ENCODE measurements at places on chromosomes 5 and 9. TPM values are rescaled to one million over a fixed set of nuclear protein-coding genes. Genes with fewer than 3 reads are reported as not detected.
A peak's percentile ranks its signal among the peaks of the same experiment; 100 is the strongest.

GRCh38 chr9:111431684-111432083 is 52.5 kb downstream of the ECPAS start:
- DNase-seq = no peak

The PCDHB5 gene
- total RNA-seq = 0.12 TPM

DNA sequence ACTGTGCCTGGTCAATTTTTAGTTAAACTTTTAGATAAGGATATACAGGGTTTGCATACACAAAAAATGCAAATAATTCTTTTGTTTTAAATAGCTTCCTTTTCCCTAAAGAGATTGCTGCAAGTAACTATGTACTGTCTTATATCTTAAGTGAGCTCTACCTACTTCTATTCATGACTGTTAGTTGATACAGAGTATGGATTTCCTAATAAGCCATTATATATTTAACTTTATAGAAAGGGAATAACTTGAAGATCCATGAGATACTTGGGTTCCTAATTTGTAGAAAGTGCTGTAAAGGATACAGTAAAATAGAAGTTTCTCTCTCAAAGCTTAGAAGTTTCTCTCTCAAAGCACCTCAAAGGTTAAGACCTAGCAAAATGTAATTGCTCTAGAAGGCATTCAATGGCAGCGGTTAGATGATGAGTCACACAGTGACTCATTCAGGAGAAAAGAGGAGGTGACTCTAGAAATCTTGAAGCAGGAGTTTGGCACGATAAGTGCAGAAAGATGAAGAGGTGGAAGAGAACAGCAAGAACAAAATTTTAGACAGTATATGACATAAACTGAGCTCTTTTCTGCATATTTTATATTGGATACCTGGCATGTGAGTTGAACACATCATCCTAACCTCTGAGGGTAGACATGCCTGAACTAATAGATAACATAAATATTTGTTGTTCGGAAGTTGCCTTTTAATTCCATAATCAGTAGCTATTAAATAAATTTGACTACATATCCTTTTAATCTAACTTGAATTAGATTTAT is 5.5 kb upstream of the DNAJC21 start:
- peak; percentile 97 for DNase-seq

- DNase-seq = peak; percentile 55
Observed at GRCh38 chr5:89537800-89538199, 654.8 kb upstream of the MEF2C start.

The PCDHA9 gene
- total RNA-seq = 0.22 TPM

GRCh38 chr5:143635146-143635752 is 176.7 kb upstream of the HMHB1 start:
- DNase-seq = peak; percentile 63

DNA sequence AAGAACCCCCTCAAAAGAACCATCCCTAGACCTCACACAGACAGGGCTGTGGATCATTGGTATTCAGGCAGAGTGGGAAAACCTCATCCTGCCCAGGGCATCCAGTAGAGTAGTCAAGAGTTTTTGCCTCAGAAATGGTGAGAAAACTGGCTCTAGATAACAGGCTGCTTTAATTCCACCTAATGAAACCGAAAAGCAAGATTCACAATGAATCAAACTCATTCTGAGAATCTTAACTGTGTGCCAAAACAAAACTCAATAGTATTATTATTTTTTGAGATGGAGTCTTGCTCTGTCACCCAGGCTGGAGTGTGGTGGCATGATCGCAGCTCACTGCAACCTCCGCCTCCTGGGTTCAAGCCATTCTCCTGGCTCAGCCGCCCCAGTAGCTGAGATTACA is 17.8 kb upstream of the NPM1 start:
- DNase-seq = no peak

The UBE2QL1 gene
- 8.8 TPM for total RNA-seq

The QRFP gene
- not detected for total RNA-seq

The PCDHGA11 gene
- total RNA-seq = 0.92 TPM

- DNase-seq = no peak
Observed at GRCh38 chr5:90022711-90023053, 386.9 kb downstream of the CETN3 start.

The PCDHB16 gene
- total RNA-seq = 0.46 TPM

- DNase-seq = no peak
Observed at GRCh38 chr9:129761293-129761900, 8.6 kb upstream of the PTGES start.

- no peak for DNase-seq
Observed at GRCh38 chr5:161273410-161273809, 273.1 kb downstream of the GABRB2 start.

DNA sequence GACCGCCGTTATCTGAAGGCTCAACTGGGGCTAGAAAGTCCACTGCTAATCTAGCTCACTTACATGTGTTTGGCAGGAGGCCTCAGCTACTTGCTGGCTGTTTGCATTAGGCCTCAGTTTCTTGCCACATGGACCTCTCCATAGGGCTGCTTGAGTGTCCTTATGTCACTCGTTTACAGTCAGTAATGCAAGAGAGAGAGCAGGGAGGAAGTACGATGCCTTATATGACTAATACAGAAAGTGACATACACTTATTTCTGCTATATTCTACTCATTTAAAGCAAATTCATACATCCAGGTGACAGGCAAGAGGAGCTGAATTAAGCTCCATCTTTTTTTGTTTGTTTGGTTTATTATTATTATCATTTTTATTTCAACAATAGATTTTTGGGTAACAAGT is 179.6 kb downstream of the LURAP1L start:
- DNase-seq = no peak

DNA sequence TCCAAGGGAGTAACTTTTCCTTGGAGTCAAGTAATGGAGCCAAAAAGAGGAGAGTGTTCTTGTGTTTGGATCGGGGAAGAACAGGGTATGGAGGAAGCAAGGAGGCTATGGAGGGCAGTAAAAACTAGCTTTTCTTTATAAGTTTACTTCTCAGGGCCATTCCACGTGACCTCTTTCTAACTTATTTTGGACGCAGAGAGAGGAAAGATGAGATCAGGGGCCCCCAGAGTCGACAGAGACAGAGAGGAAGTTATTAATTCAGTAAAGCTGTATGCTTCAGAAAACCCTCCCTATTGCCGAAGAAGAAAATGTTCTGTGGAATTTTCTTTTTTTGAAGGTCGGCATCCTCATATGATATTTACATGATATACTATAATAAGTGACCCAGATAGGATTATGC is 233.8 kb upstream of the MPDZ start:
- DNase-seq = no peak

- DNase-seq = no peak
Observed at GRCh38 chr5:32771037-32771436, 59.9 kb downstream of the NPR3 start.

Data from PC-3 (cell line).